ENCODE measurements at places on chromosomes 12 and 14.

DNA sequence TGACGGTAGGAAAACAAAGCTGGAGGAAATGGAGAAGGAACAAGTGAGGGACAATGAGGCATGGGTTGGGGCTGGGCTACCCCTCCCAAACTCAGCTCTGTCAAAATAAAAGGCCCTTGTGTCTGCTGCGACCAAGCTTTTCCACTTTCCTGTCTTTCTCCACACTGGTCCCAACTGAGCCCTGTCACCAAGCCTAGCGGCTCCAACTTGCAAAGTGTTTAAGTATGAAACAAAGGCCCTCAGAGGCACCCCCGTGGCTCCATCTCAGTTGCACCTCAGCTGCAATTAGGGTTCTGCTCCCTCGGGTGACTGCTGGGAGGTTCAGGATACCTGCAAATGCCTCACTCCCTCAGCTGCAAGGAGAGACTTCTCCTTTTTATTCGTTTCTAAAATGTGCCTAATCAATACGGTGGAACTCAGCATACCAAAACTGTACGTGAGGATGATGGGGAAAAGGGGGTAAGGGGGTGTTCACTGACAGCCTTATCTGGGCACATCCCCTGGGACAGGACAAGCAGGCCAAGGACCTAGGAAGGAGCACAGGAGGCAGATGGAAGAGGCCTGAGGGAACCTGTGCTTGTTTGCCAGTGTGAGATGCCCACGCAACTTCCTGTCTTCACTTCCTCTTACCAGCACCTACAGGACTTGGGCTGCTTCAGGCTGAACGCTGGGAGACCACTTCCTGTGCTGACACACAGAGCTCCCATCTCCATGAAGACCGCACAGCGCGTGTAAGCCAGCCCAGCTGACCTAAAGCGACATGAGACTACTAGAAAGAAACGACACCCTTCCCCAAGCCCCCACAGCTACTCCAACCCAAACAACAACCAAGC lies 8.9 kb downstream of the VAMP1 start:
- DNase-seq: no peak

- DNase-seq: peak; percentile 28
These were observed 121.8 kb downstream of the SLC38A6 start for GRCh38 chr14:61102549-61103466.

GRCh38 chr14:36474593-36474992 lies 45.4 kb downstream of the NKX2-1 start:
- DNase-seq: no peak

DNA sequence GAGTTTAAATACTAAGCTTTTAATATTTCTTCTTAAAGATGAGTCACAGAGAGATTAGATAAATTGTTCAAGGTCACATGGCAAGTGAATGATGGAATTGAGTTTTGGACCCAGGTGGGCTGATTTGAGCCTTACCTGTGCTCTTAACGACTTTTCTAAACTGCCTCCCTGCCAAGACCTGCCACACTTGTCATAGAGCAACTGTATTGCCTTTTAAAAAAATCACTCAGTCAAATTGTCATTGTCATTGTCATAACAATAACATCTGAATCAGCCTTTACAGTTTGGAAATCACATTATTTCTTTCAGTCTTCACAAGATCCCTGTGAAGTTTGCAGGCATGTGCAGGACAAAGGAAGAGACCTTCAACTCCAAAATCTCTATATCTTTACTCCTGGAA lies 25.7 kb downstream of the SLC4A8 start:
- DNase-seq: no peak

DNA sequence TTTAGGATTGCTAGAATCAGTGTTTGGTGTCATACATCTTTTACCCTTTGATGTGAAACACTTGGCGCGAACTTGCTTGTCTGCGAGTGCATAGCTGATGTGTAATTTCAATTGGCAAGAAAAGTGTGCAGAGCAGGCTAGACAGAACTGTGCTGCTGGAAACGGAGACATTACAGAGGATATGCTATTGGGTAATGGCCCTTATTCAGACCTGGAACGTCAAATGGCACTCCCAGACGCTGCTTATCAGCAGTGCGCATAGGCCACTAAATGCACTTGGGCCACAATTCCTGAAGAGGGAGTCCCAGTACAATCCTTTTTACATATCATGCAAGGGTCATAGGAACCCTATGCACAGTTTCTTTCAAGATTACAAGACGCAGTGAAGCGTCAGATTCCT lies 15.7 kb upstream of the SLC10A1 start:
- DNase-seq: no peak

DNA sequence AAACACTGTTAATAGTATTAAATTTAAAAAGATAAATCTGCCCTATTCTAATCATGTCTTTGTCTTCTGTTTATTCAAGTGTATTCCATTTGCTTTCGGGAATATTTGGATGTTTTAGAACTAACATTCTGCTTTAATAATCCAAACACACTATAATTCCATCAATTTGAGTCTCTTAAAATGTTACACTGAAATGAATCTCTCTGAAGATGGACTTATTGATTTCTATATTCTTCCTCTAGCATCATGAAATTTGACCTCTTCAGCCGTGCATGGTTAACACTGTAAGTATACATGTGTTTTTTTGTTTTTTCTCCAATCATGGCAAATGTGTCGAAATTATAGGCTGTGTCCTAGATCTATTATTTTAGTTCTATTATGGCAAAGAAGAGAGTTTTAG lies 339.2 kb downstream of the ACSS3 start:
- no peak for DNase-seq

DNA sequence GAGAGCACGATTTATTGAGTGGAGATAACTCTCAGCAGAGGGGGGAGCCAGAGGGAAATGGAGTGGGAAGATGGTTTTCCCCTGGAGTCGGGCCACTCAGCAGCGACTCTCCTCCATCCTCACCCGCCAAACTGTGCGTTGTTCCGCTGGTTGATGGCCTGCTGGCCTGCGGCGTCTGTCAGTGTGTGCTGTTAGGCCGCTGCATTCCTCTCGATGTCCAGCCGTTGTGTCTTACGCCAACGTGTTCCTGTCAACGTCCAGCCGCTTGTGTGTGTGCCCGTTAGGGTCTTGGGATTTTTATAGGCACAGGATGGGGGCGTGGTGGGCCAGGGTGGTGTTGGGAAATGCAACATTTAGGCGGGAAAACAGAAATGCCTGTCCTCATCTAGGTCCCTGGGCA lies 69.2 kb downstream of the PTPRQ start:
- DNase-seq: no peak

DNA sequence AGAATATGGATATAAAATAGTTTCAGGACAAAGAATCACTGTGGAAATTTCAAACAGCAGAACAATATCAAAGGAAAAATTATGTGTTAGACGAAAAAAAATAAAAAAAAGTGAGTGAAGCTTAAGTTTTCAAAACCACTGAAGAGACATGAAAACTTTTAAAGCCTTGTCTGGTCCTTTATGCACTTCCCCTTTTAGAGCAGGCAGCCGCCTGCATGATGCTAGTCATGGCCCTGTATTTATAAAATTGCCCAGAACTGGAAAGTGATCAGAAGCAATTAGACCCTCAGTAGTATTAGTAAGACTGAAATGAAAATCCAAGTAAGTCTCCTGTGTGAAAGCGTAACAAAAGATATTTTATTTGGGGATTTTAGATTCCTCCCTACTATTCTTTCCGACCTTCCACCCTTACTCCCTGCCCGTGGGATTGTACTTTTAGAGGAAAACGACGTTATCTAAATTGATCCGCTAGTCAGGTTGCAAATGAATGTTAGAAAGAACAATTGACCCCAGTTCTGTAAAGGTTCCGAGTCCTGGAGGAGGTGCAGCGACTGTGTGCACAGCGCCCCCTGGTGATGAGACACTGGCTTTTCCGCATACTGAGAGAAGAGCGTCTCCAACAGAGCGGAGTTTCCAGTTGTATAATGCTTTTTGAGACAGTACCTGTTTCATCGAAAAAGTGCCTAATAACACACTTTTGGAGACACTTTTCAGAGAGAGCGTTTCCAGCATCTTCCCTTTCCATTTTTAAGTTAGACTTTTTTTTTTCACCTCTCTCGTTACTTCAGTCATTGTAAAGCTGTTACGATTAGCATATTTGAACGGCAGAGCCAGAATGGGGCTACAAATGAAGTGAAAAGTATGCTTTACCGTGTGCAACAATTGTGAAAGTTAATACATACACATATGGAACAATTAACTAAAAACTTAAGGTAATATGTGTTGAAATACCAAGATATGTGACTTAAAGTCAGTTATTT lies 12.4 kb downstream of the MGST1 start:
- DNase-seq: peak; percentile 78

DNA sequence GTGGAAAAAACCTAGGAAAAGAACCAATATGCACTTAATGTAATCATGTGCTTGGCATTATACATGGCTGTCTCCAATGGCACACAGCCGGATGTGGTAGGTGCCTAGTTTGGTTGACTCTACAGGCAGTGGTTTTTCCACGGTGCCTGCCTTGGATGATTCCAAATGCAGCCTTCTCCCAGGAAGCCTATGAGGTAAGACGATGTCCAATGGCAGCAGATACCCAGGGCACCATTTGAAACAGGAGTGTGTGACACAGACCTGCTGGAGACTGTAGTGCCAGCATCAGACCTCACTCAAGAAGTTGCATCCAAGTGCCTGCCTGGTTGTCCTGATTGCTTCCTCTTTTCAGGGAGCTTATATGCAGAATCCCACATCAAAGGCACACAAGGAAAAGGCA lies 88.0 kb upstream of the VASH1 start:
- DNase-seq: no peak

- DNase-seq: no peak
These were observed 278.2 kb downstream of the BCL11B start for GRCh38 chr14:98993818-98994217.

Measured in mesendoderm (in vitro differentiated cells).